ENCODE measurements at places on chromosomes 11 and 22.

- no peak for DNase-seq
These were observed 77.3 kb downstream of the PHF21B start for GRCh38 chr22:44932493-44932892.

GRCh38 chr11:17066691-17067090, 10.8 kb downstream of the RPS13 start:
- DNase-seq = no peak

- DNase-seq = no peak
These were observed 12.5 kb downstream of the PICALM start for GRCh38 chr11:86056351-86056854.

GRCh38 chr11:64745189-64745520, 1.2 kb upstream of the RASGRP2 start:
- no peak for DNase-seq

- no peak for DNase-seq
These were observed 100.6 kb downstream of the PHF21B start for GRCh38 chr22:44909241-44909640.

- no peak for DNase-seq
These were observed 30.6 kb downstream of the PAX6 start for GRCh38 chr11:31780480-31780971.

- DNase-seq = no peak
These were observed 2.6 kb upstream of the MEI1 start for GRCh38 chr22:41696703-41697102.
